ENCODE measurements at places on chromosomes 6 and 20. TPM values are rescaled to one million over a fixed set of nuclear protein-coding genes. Genes with fewer than 3 reads are reported as not detected.

SLC22A2 gene
- total RNA-seq = not detected

- DNase-seq = no peak
- H3K36me3 ChIP-seq = no peaks in the 10 kb centered on the region
- H3K4me3 ChIP-seq = no peak overlapping the region
- H3K4me1 ChIP-seq = no peaks in the 10 kb centered on the region
- peaks cover 11% of the 10 kb centered on the region for H3K27me3 ChIP-seq
Observed at GRCh38 chr6:19086480-19086879, 699.3 kb downstream of the RNF144B start.

GRCh38 chr20:50181344-50181743, 9.3 kb upstream of the CEBPB start:
- no peak overlapping the region for H3K27ac ChIP-seq
- peaks cover 3% of the 10 kb centered on the region for H3K36me3 ChIP-seq
- H3K4me1 ChIP-seq = peaks cover under 1% of the 10 kb centered on the region
- no peak for DNase-seq
- no peaks in the 10 kb centered on the region for H3K27me3 ChIP-seq

DNA sequence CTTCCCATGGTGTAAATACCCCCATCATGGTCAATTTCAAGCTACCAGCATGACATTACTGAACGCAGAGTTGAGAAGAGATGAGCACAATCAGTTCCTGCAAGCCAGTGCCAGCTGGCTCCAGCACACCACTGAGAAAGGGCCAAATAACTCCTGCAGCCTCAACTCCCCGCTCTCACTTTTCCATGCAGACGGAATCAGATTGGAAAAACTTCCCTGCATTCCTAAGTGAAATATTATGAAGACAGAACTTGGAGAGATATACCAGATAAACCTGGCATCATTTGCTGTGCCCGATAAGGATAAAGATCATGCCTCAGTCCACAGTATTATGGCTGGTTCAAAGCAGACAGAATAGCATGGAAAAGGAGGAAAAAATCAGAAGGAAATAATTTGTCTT, 56.7 kb downstream of the FILIP1 start:
- H3K27me3 ChIP-seq = no peaks in the 10 kb centered on the region
- peak overlapping the region; percentile 55 for H3K27ac ChIP-seq
- DNase-seq = no peak
- peaks cover 5% of the 10 kb centered on the region for H3K36me3 ChIP-seq
- H3K4me3 ChIP-seq = no peak overlapping the region
